ENCODE measurements at places on chromosomes 1 and 21.

GRCh38 chr1:42315500-42315899 lies 19.5 kb downstream of the FOXJ3 start:
- no peak for DNase-seq

- DNase-seq = no peak
Observed at GRCh38 chr1:155205035-155205434, 2.7 kb downstream of the THBS3 start.

DNA sequence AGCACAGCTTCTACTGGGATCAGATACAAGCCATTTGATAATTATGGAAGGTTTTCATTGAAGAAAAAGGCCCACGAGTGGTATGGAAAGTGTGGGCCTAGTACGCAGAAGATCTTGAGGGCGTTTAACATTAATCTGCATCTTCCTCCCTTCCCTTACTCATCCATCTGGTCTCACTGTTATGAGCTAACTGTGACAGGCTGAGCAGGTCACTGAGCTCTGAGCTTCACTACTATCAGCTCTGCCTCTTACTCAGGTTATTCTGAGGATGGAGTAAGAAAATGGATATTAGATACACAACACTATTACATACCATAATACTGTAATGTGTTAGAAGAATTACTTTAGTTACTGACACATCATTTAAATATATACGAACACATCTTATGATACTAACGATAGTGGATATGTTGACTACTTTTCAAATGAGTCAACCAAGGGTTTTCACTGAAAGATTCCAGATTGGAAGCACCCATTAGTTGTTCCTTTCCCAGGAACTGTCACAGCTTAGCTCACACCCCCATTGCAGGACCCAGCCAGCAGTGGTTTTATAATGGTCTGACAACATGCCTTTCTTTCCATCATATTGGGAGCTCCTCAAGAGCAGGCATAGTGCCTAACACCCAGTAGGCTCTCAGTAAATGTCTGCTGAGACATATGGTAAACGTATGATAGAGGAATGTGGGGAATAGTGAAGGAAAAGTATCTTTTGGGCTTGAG lies 97.8 kb upstream of the C8B start:
- no peak for DNase-seq

GRCh38 chr1:227996187-227996950 lies 10.4 kb upstream of the WNT3A start:
- no peak for DNase-seq

DNA sequence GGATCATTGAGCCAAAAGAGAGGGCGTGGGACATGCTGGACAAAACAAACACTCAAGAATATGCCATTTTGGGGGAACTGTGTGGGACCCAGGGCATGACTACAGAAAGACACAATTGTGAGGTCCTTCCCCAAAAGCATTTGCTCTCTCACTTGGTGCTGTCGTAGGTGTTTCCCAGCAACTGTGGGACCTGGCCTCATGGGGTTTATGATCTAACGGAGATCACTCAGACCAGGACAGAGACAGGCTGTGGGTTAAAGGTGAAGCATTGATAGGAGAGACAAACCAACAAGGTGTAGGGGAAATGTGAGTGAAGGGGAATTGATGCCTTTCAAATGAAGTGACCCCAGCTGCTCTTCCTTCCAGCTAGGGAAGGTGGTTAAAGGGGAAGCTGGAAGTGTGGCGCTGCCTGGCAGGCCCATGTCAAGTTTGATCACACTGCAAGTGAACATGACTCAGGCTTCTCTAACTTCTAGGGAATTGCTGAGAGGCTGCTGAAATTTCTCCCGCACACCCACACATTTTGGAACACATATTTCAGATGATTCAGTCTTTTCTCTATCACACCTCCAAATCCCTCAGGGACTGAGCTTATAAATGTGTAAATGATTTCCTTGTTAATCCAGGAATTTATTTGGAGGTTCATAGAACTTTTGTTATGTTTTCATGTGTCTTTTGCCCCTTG lies 30.2 kb downstream of the TRAF5 start:
- DNase-seq = no peak
